ENCODE measurements at places on chromosomes 5 and 9.

DNA sequence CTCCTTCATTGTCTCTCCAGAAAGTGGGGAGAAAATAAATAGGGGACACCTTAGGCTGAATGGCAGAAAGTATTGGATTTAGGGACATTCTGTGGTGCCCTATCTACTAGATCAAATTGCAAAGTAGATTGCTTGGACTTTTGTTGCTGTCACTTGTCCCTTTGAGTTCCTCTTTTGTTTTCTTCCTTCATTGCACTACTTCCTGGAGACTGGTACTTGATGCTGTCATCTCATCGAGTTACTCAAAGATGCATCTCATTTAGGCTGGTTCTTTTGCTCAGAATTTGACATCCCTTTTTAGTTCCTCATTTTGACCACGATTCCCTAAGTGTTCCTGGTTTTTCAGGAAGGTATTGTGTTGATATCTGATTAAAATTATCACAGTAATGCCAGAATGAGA lies 137.6 kb downstream of the ADGRV1 start:
- ATAC-seq, result no peak

- ATAC-seq, result peak; percentile 39
Observed at GRCh38 chr5:81195335-81195929, 37.7 kb upstream of the CKMT2 start.

GRCh38 chr5:93819668-93820067 lies 78.3 kb upstream of the POU5F2 start:
- ATAC-seq, result no peak

DNA sequence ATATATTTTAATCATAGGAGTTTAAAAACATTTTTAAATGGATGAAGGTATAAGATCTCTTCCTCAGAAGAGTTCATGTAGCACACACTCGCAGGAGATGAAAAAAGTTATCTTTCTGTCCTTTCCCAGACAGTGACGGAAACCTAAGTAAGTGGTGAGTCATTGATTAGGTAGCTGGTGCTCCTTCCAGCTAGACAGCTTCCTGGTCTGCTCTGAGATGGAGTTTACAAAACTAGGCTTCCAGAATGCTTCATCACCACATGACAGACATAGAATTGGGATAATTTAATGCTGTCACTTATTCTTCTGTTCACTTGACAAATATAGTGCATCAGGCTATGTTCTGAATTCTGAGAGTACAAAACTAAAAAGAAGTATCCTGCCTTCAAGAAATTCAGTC lies 2393.0 kb upstream of the C9orf72 start:
- ATAC-seq, result no peak

- no peak for ATAC-seq
Observed at GRCh38 chr9:95497772-95498171, 19.0 kb downstream of the PTCH1 start.

DNA sequence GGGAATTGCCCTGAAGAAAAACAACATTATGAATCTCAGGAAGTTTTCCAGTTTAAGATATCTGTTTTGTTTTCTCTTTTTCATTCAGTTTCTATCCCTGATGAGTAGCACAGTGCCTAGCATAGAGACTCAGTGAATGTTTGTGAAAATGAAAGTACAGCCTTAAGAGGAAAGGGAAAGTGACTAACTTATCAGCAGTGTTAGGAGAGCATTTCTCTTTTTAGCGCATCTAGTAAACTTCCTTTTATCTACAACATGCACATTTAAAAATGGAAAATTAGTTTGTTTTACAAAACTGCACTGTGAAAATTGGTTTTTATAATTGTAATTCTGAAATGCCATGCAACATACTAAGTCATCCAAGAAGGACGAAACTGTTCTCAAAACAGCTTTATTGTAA lies 110.8 kb downstream of the SMARCA2 start:
- no peak for ATAC-seq

DNA sequence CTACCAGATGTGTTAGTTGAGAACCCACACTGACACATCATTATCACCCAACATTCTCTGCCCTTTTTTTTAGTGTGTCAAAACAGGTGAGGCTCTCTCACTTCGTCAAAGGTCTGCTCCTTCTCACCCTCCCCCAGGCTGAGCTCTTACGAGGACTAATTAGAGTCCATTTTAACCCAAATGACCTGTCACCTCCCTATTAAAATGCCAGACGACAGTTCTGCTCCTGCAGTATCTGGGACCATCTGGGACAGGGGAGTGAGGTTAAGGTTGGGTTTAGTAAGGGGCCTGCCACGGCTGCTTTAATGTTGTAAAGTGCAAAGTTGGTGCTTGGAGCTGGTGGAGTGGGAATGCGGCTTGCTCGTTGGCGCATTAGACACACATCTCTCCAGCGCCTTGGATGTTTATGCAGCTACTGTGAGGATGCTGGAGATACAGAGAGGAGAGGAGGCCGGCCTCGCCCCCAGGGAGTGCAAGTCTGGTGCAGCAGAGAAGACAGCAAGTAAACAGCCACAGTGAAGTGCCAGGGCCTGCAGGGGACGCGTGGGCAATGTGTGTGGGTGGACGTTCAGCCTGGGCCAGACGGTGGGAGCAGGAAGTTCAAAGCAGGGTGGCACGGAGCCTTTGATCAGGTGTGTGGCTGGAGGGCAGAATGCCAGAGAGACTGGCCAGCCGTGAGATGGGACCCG lies 96.2 kb downstream of the C9orf50 start:
- ATAC-seq, result peak; percentile 26

GRCh38 chr5:79240561-79240960 lies 4.6 kb downstream of the JMY start:
- no peak for ATAC-seq

- ATAC-seq, result no peak
Observed at GRCh38 chr5:124744170-124744971, 2.1 kb downstream of the ZNF608 start.

DNA sequence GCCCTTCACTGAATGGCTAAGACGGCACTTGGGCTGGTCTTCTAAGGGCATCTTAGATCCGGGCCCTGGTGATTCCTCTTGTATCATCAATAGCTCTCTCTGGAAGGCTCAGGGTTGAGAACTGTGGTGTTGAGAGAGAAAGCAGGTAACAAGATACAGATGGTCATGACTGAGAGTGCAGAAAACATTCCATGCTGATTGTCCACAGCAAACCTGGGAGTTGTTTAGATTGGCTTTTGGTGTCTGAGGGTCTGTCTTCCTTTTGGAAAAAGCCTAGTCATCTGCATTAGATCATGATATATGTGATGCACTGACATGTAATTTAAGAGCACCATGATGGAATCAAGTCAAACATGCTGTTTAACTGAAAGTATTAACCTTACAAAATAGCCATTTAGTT lies 331.9 kb downstream of the ADAMTS6 start:
- ATAC-seq, result no peak

DNA sequence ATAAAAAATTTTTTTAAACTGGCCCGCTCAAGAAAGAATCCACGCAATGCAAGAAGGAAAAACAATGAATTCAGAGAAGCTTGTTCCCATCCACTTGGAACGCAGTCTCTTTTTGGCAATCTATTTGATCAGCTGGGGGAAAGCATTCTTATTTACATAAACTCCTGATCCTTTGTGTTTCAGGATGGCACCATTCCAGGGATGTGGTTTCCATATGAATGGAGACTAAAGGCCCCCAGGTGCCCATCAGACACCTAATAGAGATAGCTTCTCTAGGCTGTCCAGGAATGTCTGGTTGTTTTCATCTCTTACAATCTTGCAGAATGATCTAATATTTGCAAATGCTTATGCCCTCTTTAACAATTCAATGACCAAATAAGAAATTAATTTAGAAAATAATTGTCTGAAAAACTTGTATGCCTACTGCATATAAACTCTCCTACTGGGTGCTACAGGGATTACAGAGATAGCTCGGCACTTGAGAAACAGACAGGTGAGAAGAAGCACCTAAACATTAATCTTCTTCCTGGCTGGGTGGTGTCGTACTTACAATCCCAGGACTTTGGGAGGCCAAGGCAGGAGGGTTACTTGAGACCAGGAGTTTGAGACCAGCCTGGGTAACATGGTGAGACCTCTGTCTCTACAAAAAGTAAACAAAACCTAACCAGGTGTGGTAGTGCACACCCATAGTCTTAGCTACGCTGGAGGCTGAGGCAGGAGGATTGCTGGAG lies 3.0 kb upstream of the RASGRF2 start:
- ATAC-seq, result peak; percentile 57

- peak; percentile 2 for ATAC-seq
Observed at GRCh38 chr9:99820685-99821395, 845 bp upstream of the NR4A3 start.

GRCh38 chr9:16306586-16306985 lies 563.9 kb downstream of the BNC2 start:
- ATAC-seq, result no peak

DNA sequence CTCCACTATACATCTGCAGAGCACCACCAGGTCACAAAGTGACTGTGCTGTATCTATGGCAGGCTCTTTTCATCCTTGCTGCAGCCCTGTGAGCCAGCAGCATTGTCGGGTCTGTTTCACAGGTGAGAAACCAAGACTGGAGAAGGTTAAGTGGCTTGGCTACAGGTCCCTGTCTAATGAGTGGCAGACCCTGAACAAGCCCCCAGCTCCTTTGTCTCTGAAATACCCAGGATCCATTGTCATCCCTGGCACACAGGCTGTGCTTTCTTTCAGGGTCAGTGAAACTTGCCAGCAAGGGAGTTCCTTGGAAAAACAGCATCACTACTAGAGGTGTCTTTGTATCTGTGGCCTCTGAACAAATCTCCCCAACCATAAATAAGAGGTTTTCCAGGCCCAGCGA lies 27.6 kb upstream of the CXCL14 start:
- no peak for ATAC-seq

DNA sequence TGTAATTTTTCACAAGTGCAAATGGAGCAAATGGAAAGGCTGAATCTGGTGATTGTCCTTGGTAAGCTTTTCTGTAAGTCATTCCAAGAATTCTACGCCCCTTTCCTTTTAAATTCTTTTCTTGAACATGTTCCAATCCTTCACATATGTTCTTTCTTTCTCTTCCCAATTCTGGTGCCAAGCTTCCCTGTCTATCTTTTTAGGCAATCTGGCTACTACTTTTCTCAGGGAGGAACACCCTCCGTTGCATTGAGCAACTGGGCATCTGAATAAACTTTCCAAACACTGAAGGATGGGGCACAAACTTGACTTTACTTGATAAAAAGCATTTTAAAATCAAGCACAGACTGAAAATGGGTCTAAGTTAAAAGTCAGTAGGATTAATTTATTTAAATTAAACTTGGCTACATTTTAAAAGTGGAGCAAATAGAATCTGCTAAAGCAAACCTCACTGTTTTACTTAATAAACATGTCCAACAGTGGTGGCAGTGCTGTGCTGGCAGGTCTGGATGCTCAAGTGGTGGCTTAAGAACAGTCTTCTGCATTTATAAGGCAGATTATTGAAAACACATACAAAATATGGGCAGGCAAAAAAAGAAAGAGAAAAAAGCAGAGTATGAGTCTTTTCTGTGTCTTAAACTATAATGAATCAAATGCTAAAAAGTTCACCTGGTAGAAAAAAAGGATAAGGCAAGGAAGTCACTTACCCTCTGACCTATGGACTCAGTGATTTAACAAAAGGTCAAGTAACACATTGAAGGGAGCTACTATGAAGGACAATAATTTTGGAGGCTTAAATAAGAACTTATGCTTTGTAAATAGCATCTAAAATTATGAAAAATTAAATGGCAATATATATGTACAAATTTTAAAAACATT lies 5.4 kb downstream of the ELL2 start:
- ATAC-seq, result no peak

DNA sequence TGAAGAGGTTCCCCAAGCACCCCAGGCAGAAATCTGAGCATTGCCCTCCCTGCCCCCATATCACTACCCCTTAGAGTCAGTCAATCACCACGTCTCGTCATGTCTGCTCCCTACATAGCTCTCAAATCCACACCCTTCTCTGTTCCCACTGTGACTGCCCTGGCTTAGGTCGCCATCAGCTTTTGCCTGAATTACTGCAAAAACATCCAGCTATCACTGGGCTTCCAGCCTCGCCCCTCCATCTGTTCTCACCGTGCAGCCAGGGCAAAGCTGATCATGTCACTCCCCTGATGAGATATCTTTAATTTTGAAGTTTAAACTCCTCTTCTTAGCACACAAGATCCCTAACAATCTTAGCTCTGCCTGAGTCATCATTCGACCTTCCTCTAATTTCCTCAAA lies 89.6 kb upstream of the TBC1D2 start:
- ATAC-seq, result no peak

DNA sequence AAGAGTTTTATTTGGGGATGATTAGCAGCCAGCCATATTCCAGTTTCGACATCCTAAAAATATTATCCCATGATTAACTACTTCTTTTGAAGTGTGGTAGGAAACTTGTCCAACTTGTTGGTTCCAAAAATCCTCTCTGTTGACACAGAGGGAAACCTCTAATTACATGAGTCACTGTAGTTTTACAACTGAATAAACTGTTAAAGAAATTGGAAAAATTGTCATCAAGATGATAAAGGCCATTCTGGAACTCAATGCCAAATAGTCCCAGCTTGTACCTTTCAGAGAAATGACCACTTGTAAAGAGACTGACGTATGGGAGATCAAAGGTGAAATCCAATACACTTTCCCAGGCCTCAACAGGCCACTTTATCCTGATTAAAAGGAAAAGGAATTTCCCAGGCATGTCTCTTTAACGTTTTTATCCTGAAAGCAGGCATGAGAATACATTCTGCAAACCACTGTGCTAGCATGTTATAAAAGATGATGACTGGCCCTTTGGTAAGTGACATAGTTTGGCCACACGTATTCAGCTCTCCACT lies 261.6 kb downstream of the GLIS3 start:
- ATAC-seq, result no peak

GRCh38 chr9:111910428-111910827 lies 13.8 kb downstream of the UGCG start:
- no peak for ATAC-seq

GRCh38 chr5:134174841-134175839 lies 1.6 kb downstream of the SKP1 start:
- ATAC-seq, result no peak

DNA sequence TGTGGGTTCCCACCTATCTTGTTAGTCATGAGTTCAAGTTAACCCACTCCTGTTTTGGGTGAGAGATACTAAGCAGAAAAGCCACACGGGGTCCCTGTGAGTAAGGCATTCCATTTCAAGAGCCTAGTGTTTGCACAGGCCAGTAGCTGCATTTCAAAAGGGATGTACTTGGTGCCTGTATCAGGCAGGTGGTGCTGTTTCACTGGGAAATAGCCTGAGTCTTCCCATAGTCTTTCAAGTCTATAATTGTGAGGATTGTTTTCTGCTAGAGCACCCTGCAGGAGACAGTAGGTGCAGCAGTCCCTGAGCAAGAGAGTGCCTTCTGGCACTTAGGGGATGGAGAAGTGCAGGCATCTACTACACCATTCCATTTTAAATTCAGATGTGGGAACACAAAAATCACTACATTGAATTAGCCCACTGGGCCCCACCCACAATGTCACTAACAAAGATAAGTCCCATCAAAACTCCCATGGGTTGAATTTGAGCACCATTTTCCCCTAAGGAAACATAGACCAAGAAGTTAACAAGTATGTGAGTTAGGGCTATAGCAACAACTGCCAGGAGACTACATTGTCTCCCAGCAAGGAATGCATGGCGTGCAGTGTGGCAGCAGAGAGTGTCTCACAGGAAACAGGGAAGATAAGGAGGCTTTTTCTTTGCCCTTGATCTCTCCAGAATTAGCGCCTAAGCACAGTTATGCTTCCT lies 263.2 kb downstream of the COX7C start:
- peak; percentile 94 for ATAC-seq
